Naive thymus-derived CD4-positive, alpha-beta T cell (primary cell): ENCODE measurements at places on chromosomes 3 and 15. TPM values are rescaled to one million over a fixed set of nuclear protein-coding genes. Genes with fewer than 3 reads are reported as not detected.

GRCh38 chr3:171212648-171213047 lies 186.1 kb upstream of the SLC2A2 start:
- peaks cover 16% of the 10 kb centered on the region for H3K36me3 ChIP-seq
- H3K4me3 ChIP-seq: no peak overlapping the region
- no peaks in the 10 kb centered on the region for H3K4me1 ChIP-seq
- DNase-seq: no peak
- no peaks in the 10 kb centered on the region for H3K27me3 ChIP-seq
- no peak overlapping the region for H3K27ac ChIP-seq

DNA sequence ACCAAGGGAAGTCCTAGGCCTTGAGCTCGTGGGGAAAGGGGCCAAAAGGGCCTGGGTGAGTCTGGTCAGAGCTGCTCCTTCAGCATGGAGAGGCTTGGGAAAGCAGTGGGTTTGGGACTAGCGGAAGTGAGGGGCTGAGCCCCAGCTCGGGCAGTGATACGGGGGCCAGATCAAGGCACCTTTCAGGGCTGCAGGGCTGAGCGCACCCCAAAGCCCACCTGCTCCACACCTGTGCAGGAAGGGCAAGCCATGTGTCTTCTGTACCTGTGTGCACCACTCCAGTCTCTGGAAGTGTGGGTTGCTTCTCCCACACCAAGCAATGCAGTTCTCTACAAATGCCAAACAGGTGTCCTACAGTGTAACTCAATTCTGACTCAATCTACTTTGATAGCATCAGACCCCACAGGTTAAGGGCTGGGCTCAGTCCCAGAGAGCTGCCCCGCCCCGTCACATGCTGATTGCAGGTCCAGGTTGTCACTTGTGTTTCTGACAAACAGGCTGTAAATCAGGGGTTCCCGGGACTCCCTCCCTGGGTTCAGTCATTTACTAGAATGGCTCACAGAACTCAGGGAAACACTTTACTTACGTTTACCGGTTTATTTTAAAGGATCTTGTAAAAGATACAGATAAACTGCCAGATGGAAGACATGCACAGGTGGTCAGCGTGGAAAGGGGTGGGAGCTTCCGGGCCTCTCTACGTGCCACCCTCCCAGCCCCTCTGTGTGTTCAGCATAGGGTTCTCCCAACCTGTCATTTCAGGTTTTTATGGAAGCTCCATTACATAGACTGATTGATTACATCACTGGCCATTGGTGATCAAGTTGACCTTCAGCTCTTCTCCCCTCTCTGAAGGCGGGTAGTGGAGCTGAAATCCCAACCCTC lies 28.8 kb upstream of the KLF13 start:
- no peak overlapping the region for H3K4me3 ChIP-seq
- no peak for DNase-seq
- H3K4me1 ChIP-seq: peaks cover 2% of the 10 kb centered on the region
- H3K27ac ChIP-seq: no peak overlapping the region
- no peaks in the 10 kb centered on the region for H3K27me3 ChIP-seq
- H3K36me3 ChIP-seq: no peaks in the 10 kb centered on the region

GRCh38 chr15:71085809-71086208 lies 29.5 kb upstream of the THSD4 start:
- H3K27ac ChIP-seq: no peak overlapping the region
- no peak overlapping the region for H3K4me3 ChIP-seq
- no peaks in the 10 kb centered on the region for H3K27me3 ChIP-seq
- no peaks in the 10 kb centered on the region for H3K36me3 ChIP-seq
- DNase-seq: no peak

GRCh38 chr3:14410503-14411165 lies 8.2 kb downstream of the SLC6A6 start:
- no peaks in the 10 kb centered on the region for H3K27me3 ChIP-seq
- no peak for DNase-seq
- no peaks in the 10 kb centered on the region for H3K36me3 ChIP-seq
- peaks cover under 1% of the 10 kb centered on the region for H3K4me1 ChIP-seq

DNA sequence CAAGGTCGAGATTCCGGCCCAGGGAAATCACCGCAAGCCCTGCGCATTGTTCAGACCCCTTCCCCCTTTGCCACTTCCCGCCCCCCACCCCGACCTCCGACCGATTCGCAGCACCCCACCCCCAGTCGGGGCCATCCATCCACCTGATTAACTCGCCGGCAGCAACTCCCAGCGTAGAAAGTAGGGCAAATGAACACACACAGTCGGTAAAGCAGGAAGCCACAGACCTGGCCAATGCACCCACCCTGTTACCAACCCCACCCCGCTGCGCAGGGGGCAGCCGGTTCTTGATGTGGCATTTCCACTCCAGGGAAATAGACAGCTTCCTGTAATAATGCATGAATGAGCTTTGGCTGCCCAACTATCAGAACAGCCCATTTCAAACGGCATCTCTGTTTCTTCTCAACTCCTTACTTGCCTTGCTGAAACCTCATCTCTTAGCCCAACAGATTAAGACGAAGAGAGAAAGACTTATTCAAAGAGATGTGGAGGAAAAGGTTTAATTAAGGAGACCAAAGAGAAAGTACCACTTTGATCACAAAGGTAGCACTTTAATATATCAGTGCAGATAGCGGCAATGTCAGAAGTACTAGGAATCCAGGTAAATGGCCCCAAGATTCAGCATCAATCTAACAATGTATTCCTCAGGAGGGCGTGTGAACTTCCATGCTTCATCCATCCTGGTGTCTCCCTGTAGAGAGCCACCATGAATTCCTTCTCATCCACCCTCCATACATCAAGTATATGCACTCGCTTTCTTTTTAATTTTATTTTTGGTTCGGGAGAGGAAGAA lies 1.9 kb downstream of the TNIK start:
- peak overlapping the region; percentile 87 for H3K4me3 ChIP-seq
- peaks cover 17% of the 10 kb centered on the region for H3K36me3 ChIP-seq
- H3K4me1 ChIP-seq: peaks cover 15% of the 10 kb centered on the region
- H3K27me3 ChIP-seq: no peaks in the 10 kb centered on the region
- peak; percentile 46 for DNase-seq

GRCh38 chr15:33675246-33675645 lies 293.1 kb upstream of the CHRM5 start:
- H3K36me3 ChIP-seq: no peaks in the 10 kb centered on the region
- no peak overlapping the region for H3K27ac ChIP-seq
- H3K4me3 ChIP-seq: no peak overlapping the region
- H3K4me1 ChIP-seq: peaks cover 2% of the 10 kb centered on the region

DNA sequence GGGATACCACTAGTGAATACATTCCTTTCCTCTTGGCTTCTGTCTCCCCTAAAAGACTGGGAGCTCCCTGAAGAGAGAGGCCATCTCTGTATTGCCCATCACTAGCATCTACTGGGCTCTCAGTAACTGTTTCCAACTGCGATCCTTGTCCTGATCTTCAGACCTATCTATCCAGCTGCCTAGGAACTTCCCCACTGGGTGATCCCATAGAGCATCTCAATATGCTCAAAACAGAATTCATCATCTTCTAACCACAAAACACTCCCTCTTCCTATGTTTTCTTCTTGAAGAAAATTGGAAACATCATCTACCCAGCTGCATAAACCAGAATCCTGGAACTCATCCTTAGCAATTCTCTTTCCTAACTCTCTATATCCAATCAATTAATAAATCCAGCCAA lies 54.6 kb downstream of the PLD1 start:
- no peak for DNase-seq
- no peaks in the 10 kb centered on the region for H3K27me3 ChIP-seq
- H3K4me1 ChIP-seq: no peaks in the 10 kb centered on the region
- no peak overlapping the region for H3K4me3 ChIP-seq
- H3K27ac ChIP-seq: no peak overlapping the region

GRCh38 chr15:88897456-88898194 lies 2.3 kb upstream of the HAPLN3 start:
- peak overlapping the region; percentile 32 for H3K4me3 ChIP-seq
- H3K4me1 ChIP-seq: peaks cover 38% of the 10 kb centered on the region
- H3K36me3 ChIP-seq: no peaks in the 10 kb centered on the region
- peak; percentile 78 for DNase-seq
- H3K27ac ChIP-seq: no peak overlapping the region
- H3K27me3 ChIP-seq: no peaks in the 10 kb centered on the region

- H3K27ac ChIP-seq: no peak overlapping the region
- H3K4me3 ChIP-seq: no peak overlapping the region
- H3K27me3 ChIP-seq: no peaks in the 10 kb centered on the region
- peaks cover 9% of the 10 kb centered on the region for H3K4me1 ChIP-seq
Observed at GRCh38 chr15:40409366-40409765, 3.8 kb downstream of the IVD start.

GRCh38 chr3:1421577-1421976 lies 328.8 kb downstream of the CNTN6 start:
- H3K4me3 ChIP-seq: no peak overlapping the region
- no peaks in the 10 kb centered on the region for H3K27me3 ChIP-seq
- H3K36me3 ChIP-seq: no peaks in the 10 kb centered on the region
- H3K27ac ChIP-seq: no peak overlapping the region

The IL20RB gene
- 1.7 TPM for total RNA-seq

The AMOTL2 gene
- not detected in 2 replicates for total RNA-seq
